Breast epithelium (tissue), 4 donors: ENCODE measurements at places on chromosomes 2 and 18. TPM values are rescaled to one million over a fixed set of nuclear protein-coding genes. Genes with fewer than 3 reads are reported as not detected.

GRCh38 chr18:48951448-48952286 is 902 bp upstream of the SMAD7 start:
- DNase-seq, result peak; percentile 87
- no peaks in the 10 kb centered on the region for H3K36me3 ChIP-seq
- peak overlapping the region; percentile 97 for H3K4me3 ChIP-seq
- peaks cover 8% of the 10 kb centered on the region for H3K4me1 ChIP-seq

DNA sequence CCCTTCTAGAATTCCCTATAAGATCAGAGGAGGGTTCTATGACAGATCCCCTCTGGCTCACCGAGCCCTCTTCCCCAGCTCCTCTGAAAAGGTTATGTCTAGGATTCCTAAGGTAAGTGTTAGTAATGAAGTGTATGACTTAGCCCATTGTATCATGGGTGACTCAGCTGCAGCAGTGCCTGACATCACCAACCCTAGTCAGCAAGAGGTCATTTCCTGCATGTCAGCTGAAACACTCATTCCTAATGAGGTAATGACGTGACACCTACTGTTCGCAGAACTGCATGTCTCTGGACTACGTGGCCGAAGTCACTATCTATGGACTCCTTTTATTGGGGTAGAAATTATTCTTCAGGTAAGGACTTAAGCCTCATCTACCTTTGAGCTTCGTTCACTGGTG is 196.1 kb upstream of the MYT1L start:
- no peak overlapping the region for H3K4me3 ChIP-seq
- H3K36me3 ChIP-seq, result no peaks in the 10 kb centered on the region
- no peaks in the 10 kb centered on the region for H3K27me3 ChIP-seq

The MC5R gene
- total RNA-seq, result not detected

The PSMA8 gene
- not detected for total RNA-seq

DNA sequence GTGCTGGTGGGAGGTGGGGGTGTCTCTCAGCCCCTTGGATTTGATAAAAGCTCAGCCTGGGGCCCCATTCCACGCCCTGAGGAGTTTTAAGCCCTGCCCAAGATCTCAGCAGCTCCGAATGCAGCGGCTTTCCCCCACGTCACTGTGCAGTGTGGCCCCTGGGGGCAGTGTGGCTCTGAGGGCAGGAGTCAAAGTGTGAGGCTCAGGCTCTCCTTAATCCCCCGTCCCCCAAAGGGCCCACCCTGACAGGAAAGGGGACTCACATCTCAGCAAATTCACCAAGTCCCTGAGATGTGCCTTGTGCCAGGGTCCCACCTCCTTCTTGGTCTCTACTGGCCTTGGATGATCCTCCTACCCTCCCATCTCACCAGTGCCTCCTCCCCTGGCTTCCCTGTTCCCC is 25.2 kb downstream of the NPPC start:
- no peaks in the 10 kb centered on the region for H3K27me3 ChIP-seq
- H3K27ac ChIP-seq, result no peak overlapping the region
- H3K36me3 ChIP-seq, result no peaks in the 10 kb centered on the region
- H3K4me1 ChIP-seq, result no peaks in the 10 kb centered on the region
- no peak for DNase-seq

GRCh38 chr18:50590593-50590992 is 30.7 kb downstream of the MAPK4 start:
- H3K27me3 ChIP-seq, result no peaks in the 10 kb centered on the region
- H3K4me3 ChIP-seq, result no peak overlapping the region
- H3K36me3 ChIP-seq, result no peaks in the 10 kb centered on the region

GRCh38 chr18:52499644-52500043 is 159.6 kb downstream of the DCC start:
- no peak for DNase-seq
- no peaks in the 10 kb centered on the region for H3K27me3 ChIP-seq
- no peaks in the 10 kb centered on the region for H3K4me1 ChIP-seq
- H3K4me3 ChIP-seq, result no peak overlapping the region
- H3K27ac ChIP-seq, result no peak overlapping the region
- no peaks in the 10 kb centered on the region for H3K36me3 ChIP-seq

The FSIP2 gene
- total RNA-seq, result 1.6 TPM

DNA sequence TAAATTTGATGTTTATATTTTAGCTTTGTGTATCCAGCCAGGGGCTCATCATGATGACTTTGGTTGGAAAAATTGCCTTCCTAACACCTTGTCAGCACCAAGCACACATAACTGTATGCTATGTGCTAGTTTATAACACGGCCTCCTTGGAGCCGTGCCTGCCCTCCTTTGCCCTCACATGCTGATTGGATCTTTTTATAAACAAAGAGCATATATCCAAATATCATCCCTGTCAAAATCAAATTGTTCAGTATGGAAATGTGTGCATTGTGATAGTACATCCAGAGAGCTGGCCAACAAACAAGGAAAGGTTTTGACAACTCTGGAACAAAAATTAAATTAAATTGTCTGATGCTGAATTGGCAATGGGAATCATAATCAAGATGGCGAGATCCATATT is 241.5 kb downstream of the DCDC2C start:
- H3K36me3 ChIP-seq, result no peaks in the 10 kb centered on the region
- no peak overlapping the region for H3K4me3 ChIP-seq
- H3K4me1 ChIP-seq, result no peaks in the 10 kb centered on the region
- no peak overlapping the region for H3K27ac ChIP-seq
- no peak for DNase-seq
- no peaks in the 10 kb centered on the region for H3K27me3 ChIP-seq

DNA sequence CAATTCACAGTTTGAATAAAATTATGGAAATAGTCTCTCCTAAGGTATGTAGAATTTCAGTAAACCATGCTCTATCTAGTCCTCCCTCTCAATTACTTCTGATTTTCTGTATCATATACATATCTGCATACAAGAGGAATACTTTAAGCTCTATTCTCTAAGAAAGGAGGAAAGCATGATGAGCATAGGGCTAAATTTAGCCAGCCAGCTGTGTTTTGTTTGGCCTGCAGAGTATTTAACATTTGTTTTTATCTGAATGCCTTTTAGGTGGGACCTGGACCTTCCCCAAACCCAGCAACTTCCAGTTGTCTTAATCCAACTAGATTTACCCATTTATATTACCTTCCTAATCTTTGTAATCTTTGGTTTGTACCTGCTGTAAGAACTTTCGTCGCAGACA is 42.2 kb upstream of the FAM117B start:
- DNase-seq, result no peak
- no peak overlapping the region for H3K27ac ChIP-seq
- H3K4me1 ChIP-seq, result no peaks in the 10 kb centered on the region

DNA sequence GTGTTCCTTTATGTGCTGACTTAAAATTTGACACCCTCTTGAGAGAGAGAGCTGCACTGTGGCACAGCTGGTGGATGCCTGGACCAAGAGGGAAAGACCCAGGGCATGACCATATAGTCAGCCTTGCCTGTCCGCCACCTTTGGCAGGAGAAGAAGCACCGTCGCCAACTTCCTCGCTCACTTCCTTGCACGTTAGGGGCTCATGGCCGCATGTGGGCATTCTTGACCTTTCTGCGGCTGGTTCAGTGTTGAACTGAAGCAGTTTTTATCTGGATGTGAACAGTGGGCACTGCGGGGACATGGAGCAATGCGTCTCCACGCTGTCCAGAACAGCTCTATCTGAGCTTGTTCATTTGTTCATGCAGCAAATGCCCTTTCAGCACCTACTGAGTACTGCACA is 66.9 kb downstream of the TRAPPC12 start:
- no peak overlapping the region for H3K4me3 ChIP-seq
- H3K36me3 ChIP-seq, result no peaks in the 10 kb centered on the region
- no peak for DNase-seq
- H3K27me3 ChIP-seq, result no peaks in the 10 kb centered on the region

GRCh38 chr18:77899972-77900754 is 650.5 kb downstream of the GALR1 start:
- H3K36me3 ChIP-seq, result no peaks in the 10 kb centered on the region
- no peaks in the 10 kb centered on the region for H3K4me1 ChIP-seq
- DNase-seq, result no peak
- no peaks in the 10 kb centered on the region for H3K27me3 ChIP-seq

- H3K36me3 ChIP-seq, result no peaks in the 10 kb centered on the region
- H3K27ac ChIP-seq, result no peak overlapping the region
- no peaks in the 10 kb centered on the region for H3K27me3 ChIP-seq
- H3K4me3 ChIP-seq, result no peak overlapping the region
- DNase-seq, result no peak
- no peaks in the 10 kb centered on the region for H3K4me1 ChIP-seq
Observed at GRCh38 chr2:35503738-35504199, 851.8 kb upstream of the CRIM1 start.

GRCh38 chr2:58540681-58541080 is 299.6 kb upstream of the FANCL start:
- no peaks in the 10 kb centered on the region for H3K27me3 ChIP-seq
- H3K4me3 ChIP-seq, result no peak overlapping the region
- H3K4me1 ChIP-seq, result no peaks in the 10 kb centered on the region
- no peak overlapping the region for H3K27ac ChIP-seq
- no peaks in the 10 kb centered on the region for H3K36me3 ChIP-seq

GRCh38 chr2:14340703-14341102 is 291.8 kb upstream of the LRATD1 start:
- no peaks in the 10 kb centered on the region for H3K27me3 ChIP-seq
- H3K27ac ChIP-seq, result no peak overlapping the region
- no peak overlapping the region for H3K4me3 ChIP-seq
- H3K36me3 ChIP-seq, result no peaks in the 10 kb centered on the region
- no peak for DNase-seq
- no peaks in the 10 kb centered on the region for H3K4me1 ChIP-seq

DNA sequence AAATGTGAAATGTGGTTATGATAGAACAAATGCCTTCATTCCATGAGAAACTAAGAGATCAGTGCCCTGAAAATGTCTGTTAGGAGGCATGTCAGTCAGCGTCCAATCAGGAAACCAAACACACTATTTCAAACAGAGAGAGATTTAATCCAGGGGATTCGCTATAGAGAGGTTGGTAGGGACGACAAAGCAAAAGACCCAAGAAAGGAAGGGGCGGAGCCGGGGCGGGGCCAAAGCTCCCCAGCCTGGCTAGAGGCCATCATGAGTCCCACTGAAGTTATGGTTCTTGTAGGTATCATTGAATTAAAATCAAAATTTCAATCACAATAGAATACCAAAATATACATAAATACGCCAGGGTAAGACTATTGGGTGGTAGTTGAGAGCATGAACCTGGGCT is 32.9 kb upstream of the RNF149 start:
- H3K27ac ChIP-seq, result no peak overlapping the region
- H3K36me3 ChIP-seq, result no peaks in the 10 kb centered on the region
- no peaks in the 10 kb centered on the region for H3K4me1 ChIP-seq
- no peaks in the 10 kb centered on the region for H3K27me3 ChIP-seq
- no peak for DNase-seq

The DNAH6 gene
- 3.0 TPM for total RNA-seq

The DTNA gene
- 40.5 TPM for total RNA-seq

- no peaks in the 10 kb centered on the region for H3K27me3 ChIP-seq
- no peaks in the 10 kb centered on the region for H3K36me3 ChIP-seq
- no peaks in the 10 kb centered on the region for H3K4me1 ChIP-seq
- H3K27ac ChIP-seq, result no peak overlapping the region
- H3K4me3 ChIP-seq, result no peak overlapping the region
Observed at GRCh38 chr2:215668378-215668775, 232.5 kb upstream of the FN1 start.

The SP5 gene
- total RNA-seq, result 7.9 TPM

The PASK gene
- total RNA-seq, result 7.3 TPM

DNA sequence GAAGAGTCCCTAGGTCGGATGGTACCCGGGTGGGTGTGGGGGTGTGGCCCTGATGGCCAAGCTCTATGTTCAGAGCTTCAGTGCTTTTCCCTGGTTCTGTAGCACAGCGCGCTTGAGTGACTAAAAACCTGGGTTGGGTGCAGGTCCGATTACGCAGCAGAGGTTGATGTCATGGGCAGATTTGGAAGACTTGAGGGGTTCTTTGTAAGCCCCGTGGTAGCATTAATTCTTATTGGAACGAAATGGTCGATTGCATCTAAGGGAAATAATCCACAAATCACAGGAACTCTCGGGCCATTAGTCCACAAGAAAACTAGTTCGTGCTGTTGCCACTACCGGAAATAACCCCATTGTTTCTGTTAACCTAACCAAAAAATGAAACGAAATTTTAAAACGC is 9.0 kb downstream of the HOXD8 start:
- no peak for DNase-seq
- H3K4me1 ChIP-seq, result no peaks in the 10 kb centered on the region
- H3K4me3 ChIP-seq, result peak overlapping the region; percentile 82
- H3K36me3 ChIP-seq, result no peaks in the 10 kb centered on the region
- no peaks in the 10 kb centered on the region for H3K27me3 ChIP-seq

- H3K36me3 ChIP-seq, result no peaks in the 10 kb centered on the region
- no peak for DNase-seq
- no peak overlapping the region for H3K27ac ChIP-seq
- H3K4me3 ChIP-seq, result no peak overlapping the region
- no peaks in the 10 kb centered on the region for H3K27me3 ChIP-seq
Observed at GRCh38 chr2:181725476-181725875, 45.2 kb upstream of the NEUROD1 start.

DNA sequence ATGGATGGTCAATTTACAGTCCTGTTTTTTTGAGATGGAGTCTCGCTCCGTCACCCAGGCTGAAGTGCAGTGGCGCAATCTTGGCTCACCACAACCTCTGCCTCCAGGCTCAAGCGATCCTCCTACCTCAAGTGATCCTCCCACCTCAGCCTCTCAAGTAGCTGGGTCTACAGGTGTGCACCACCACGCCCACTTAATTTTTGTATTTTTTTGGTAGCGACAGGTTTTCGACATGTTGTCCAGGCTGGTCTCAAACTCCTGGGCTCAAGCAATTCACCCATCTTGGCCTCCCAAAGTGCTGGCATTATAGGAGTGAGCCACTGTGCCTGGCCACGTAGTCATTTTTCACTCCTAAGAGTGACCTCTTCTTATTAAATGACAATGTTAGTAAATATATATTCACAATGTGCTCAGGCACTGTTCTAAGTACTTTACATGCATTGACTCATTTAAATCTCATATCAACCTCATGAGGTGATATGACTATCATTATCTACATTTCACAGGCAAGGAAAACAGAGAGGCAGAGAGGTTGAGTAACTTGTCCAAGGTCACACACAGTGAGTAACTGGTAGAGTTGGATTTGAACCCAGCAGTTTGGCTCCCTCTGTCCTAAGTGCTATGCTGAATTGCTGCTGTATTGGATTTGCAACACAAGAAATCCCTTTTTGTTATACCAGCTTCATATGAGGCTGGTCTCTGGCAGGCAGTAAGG is 5.6 kb upstream of the DIS3L2 start:
- H3K27ac ChIP-seq, result no peak overlapping the region
- DNase-seq, result no peak
- no peaks in the 10 kb centered on the region for H3K4me1 ChIP-seq
- no peak overlapping the region for H3K4me3 ChIP-seq

GRCh38 chr2:197801033-197801432 is 3.4 kb upstream of the PLCL1 start:
- DNase-seq, result no peak
- no peaks in the 10 kb centered on the region for H3K4me1 ChIP-seq
- H3K36me3 ChIP-seq, result no peaks in the 10 kb centered on the region
- no peak overlapping the region for H3K4me3 ChIP-seq

- H3K27ac ChIP-seq, result no peak overlapping the region
- no peak for DNase-seq
- H3K27me3 ChIP-seq, result no peaks in the 10 kb centered on the region
- no peak overlapping the region for H3K4me3 ChIP-seq
- H3K36me3 ChIP-seq, result no peaks in the 10 kb centered on the region
- no peaks in the 10 kb centered on the region for H3K4me1 ChIP-seq
Observed at GRCh38 chr2:222521099-222521498, 96.8 kb downstream of the SGPP2 start.

- no peak for DNase-seq
- no peaks in the 10 kb centered on the region for H3K27me3 ChIP-seq
- no peak overlapping the region for H3K27ac ChIP-seq
- no peak overlapping the region for H3K4me3 ChIP-seq
- no peaks in the 10 kb centered on the region for H3K4me1 ChIP-seq
Observed at GRCh38 chr2:152782171-152782570, 63.8 kb downstream of the ARL6IP6 start.
